ENCODE measurements at places on chromosomes 1 and 21.

GRCh38 chr1:211258756-211259637 lies at the start of gene RCOR3:
Gene RCOR3 (plus strand): TSS chr1:211259366. CDS start chr1:211259561, 195 bp downstream.
- DNase-seq = peak; percentile 44

GRCh38 chr21:34844013-34844923 lies 175.5 kb downstream of the CLIC6 start:
- peak; percentile 31 for DNase-seq

- DNase-seq = no peak
These were observed 41.0 kb downstream of the MEGF6 start for GRCh38 chr1:3570066-3570986.

- peak; percentile 67 for DNase-seq
These were observed 15.9 kb downstream of the COL8A2 start for GRCh38 chr1:36109041-36109679.

- DNase-seq = peak; percentile 94
These were observed 105.3 kb upstream of the HNRNPU start for GRCh38 chr1:244969355-244970235.

GRCh38 chr1:229280921-229281320 lies 10.0 kb downstream of the RAB4A start:
- DNase-seq = no peak

- no peak for DNase-seq
These were observed 91.6 kb downstream of the ASH1L start for GRCh38 chr1:155471026-155471425.

DNA sequence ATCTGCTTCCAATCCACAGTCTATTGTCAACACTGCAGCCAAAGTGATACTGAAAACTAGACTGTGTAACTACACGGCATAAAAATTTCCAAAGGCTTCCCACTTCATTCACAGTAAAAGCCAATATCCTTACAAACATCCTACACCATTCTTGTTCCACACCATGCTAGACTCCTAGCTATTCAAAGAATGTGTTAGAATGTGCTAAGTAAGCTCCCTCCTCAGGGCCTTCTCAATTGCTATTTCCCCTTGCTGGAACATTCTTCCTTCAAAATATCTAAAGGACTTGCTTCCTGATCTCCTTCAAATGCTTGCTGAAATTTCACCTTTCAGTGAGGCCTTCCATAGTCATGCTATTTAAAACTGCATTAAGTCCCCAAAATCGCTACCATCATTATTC lies 228.1 kb downstream of the AKT3 start:
- DNase-seq = peak; percentile 14

Measured in renal cortical epithelial cell (primary cell).